ENCODE measurements at places on chromosomes 7 and 10.

DNA sequence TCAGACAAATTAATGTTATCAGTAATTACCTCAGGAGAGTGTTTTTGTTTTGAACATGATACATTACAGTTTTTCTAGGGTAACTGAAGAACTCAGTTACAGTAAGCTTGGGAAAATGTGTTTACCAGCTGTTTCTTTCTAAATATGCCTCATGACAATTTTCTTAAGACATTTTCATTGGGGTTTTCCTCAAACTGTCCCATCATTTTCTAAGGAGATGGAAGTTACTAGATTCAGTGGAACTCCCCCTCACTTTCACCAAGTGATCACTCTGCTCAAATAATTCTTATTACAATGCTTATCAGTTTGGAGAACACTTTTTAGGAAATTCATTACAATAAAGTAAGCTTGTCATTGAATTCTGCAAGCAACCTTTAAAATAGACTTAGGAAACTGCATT is 6.4 kb upstream of the SPAG6 start:
- ATAC-seq: no peak

- no peak for ATAC-seq
These were observed 185.2 kb downstream of the AVL9 start for GRCh38 chr7:32680259-32681173.

DNA sequence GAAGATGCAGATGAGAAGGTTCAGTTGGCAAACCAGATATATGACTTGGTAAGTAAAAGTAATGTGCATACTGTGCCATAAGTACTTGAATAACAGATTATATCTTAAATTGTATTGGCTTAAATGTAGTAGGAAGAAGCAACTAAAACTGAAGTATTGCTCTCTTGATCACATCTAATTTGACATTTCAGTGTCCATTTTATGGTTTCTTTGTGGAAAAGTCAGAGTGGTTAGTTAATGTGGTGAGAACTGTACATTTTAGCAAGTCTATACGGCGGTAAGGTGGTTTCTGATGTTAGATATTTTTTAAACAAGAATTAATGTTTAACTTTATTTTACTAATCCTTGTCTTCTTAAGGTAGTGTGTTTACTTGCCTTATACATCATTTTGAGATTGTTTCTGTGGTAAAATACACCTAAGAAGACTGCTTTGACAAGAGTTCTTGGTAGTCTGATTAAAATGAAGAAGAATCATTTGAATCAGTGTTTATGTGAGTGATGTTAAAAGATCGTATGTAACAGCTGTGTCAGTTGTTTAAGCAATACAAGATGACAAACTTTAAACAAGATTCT is 5.1 kb downstream of the ING3 start:
- ATAC-seq: no peak

DNA sequence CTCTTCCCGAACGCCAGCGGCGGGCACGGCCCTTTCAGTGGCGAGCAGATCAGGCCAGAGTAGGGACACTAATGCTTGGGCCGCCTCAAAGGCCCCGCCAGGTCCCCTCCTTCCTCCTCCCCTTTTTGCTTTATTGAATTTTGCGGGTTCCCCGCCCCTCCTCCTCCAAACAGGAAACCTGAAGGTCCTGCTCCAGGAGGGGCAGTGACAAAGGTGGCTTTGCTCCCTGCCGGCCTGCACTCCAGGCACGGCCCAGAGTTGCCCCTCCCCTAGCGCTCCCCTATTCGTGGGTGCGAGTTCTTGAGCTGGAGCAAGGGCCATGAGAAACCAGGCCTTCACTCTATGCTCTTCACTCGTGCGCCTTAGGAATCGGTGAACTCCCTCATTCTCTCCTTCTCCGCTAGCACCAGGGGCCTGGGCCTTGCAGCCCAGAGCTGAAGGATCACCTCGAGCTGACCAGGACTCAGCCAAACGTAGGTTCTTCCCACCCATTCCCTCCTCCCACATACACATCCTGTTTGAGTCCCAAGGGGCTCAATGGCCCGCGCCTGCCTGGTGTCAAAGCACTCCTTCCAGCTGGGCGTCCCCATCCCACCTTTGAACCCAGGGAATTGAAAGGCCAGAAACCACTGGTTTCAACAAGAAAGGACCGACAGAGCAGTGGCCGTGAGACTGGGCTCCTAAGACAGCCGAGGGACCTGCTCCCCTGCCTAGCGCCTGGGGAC is 619 bp upstream of the HOXA6 start:
- ATAC-seq: no peak

GRCh38 chr10:102835007-102835482 is 2.2 kb downstream of the CYP17A1 start:
- peak; percentile 100 for ATAC-seq

GRCh38 chr10:70320751-70321150 is 36.9 kb upstream of the NPFFR1 start:
- no peak for ATAC-seq

- no peak for ATAC-seq
These were observed 42.6 kb upstream of the AMPH start for GRCh38 chr7:38673795-38674194.

- no peak for ATAC-seq
These were observed 1191.4 kb upstream of the PHF14 start for GRCh38 chr7:9782275-9782674.

- peak; percentile 91 for ATAC-seq
These were observed 83.6 kb downstream of the ZNF277 start for GRCh38 chr7:112290065-112290464.

DNA sequence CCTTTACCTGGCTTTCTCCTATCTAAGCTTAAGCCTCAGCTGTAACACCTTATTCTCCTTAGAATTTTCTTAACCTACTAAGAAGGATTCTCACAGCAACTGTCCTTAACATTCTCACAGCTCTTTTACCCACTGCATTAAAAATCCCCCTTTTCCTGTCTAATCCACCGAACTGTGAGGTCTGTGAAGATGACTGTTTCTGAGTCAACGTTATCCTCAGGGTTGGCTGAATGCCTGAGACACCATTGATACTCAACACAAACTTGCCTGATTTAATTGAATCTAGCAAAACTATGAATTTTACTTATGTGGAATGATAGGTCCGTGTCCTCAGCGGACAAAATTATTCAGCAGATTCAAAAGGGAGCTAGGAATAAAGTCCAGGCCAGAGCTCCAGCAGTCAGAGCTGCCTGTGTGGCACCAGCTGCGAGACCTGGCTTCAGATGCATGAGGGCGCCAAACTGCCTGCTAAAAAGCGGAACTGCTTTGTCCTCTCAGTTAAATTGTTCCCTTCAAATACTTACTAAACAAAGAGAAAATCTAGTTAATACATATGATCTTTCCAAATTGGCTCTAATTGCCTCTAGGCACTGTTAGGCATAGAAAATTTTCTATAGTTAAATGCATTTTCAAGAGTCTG is 33.4 kb upstream of the VWDE start:
- peak; percentile 76 for ATAC-seq

- no peak for ATAC-seq
These were observed 168.8 kb downstream of the CALN1 start for GRCh38 chr7:72243329-72243728.

- ATAC-seq: no peak
These were observed 220.3 kb downstream of the EBF3 start for GRCh38 chr10:129743738-129744133.

Measured in SK-N-SH treated with all-trans-retinoic acid at 6 μM for 48 hours (cell line).